Colonic mucosa (tissue), 4 donors: ENCODE measurements at places on chromosomes 1 and 21. TPM values are rescaled to one million over a fixed set of nuclear protein-coding genes. Genes with fewer than 3 reads are reported as not detected.

The SLC6A17 gene
- total RNA-seq: not detected

GRCh38 chr1:10671090-10671489, 125.4 kb downstream of the CASZ1 start:
- peaks cover 15% of the 10 kb centered on the region for H3K4me1 ChIP-seq
- H3K27me3 ChIP-seq: no peaks in the 10 kb centered on the region
- H3K27ac ChIP-seq: no peak overlapping the region
- no peak for DNase-seq
- no peak overlapping the region for H3K4me3 ChIP-seq
- no peaks in the 10 kb centered on the region for H3K36me3 ChIP-seq

- DNase-seq: no peak
- H3K4me3 ChIP-seq: no peak overlapping the region
- H3K27ac ChIP-seq: no peak overlapping the region
- H3K36me3 ChIP-seq: no peaks in the 10 kb centered on the region
- no peaks in the 10 kb centered on the region for H3K4me1 ChIP-seq
Observed at GRCh38 chr1:70978623-70979022, 69.0 kb downstream of the PTGER3 start.

The DVL1 gene
- total RNA-seq: 71.3 TPM

GRCh38 chr1:154951901-154952657, 3.8 kb downstream of the PBXIP1 start:
- DNase-seq: no peak
- peaks cover 7% of the 10 kb centered on the region for H3K4me1 ChIP-seq
- no peaks in the 10 kb centered on the region for H3K27me3 ChIP-seq

- H3K27me3 ChIP-seq: no peaks in the 10 kb centered on the region
- no peak for DNase-seq
- no peak overlapping the region for H3K27ac ChIP-seq
- H3K36me3 ChIP-seq: no peaks in the 10 kb centered on the region
Observed at GRCh38 chr1:3477241-3477995, 23.0 kb downstream of the ARHGEF16 start.

- H3K36me3 ChIP-seq: peaks cover 19% of the 10 kb centered on the region
- H3K27ac ChIP-seq: peak overlapping the region; percentile 47
- no peak for DNase-seq
- H3K4me1 ChIP-seq: peaks cover 8% of the 10 kb centered on the region
- H3K4me3 ChIP-seq: no peak overlapping the region
Observed at GRCh38 chr1:36349839-36350238, 26.4 kb upstream of the EVA1B start.

The VCAM1 gene
- total RNA-seq: 3.5 TPM

The HTR6 gene
- not detected for total RNA-seq

DNA sequence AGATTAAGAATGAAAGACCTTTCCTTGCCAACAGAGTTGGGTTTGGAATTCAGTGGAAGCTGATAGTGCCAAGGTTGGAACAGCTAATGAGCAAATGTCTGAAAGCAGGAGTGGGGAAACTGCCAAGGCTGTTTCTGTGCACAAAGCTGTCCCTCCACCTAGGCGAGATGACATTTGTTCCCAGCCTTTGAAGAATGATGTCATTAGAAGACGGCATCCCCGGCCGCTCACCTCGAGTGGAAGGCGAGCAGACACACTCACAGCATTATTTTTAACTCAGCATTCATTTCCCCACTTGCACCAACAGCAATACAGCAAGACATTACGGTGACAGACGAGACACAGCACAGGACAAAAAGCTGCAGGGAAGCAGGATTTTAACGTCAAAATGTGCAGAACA, 463.9 kb downstream of the PCP4 start:
- H3K27me3 ChIP-seq: no peaks in the 10 kb centered on the region
- H3K36me3 ChIP-seq: no peaks in the 10 kb centered on the region
- H3K4me3 ChIP-seq: no peak overlapping the region

DNA sequence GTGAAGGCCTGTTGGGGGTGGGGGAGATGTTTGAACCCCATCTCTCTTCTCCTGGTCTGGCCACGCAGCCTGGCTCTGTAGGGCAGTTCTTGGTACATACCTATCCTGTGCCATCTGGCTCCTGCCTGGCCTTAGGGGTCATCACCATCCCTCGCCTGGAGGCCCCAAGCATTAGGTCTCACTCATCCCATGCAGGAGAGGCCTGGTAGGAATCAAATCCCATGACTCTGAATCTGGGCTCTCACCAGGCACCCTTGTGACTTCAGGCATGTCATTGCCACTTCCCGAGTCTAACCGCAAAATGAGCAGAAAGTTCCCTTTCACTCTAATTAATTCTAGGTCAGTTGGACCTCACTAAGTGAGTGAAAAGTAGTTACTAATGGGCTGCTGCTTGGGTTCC, 37.2 kb downstream of the ETNK2 start:
- H3K4me1 ChIP-seq: no peaks in the 10 kb centered on the region
- H3K36me3 ChIP-seq: no peaks in the 10 kb centered on the region
- DNase-seq: no peak
- no peak overlapping the region for H3K4me3 ChIP-seq

The SMCP gene
- not detected for total RNA-seq

DNA sequence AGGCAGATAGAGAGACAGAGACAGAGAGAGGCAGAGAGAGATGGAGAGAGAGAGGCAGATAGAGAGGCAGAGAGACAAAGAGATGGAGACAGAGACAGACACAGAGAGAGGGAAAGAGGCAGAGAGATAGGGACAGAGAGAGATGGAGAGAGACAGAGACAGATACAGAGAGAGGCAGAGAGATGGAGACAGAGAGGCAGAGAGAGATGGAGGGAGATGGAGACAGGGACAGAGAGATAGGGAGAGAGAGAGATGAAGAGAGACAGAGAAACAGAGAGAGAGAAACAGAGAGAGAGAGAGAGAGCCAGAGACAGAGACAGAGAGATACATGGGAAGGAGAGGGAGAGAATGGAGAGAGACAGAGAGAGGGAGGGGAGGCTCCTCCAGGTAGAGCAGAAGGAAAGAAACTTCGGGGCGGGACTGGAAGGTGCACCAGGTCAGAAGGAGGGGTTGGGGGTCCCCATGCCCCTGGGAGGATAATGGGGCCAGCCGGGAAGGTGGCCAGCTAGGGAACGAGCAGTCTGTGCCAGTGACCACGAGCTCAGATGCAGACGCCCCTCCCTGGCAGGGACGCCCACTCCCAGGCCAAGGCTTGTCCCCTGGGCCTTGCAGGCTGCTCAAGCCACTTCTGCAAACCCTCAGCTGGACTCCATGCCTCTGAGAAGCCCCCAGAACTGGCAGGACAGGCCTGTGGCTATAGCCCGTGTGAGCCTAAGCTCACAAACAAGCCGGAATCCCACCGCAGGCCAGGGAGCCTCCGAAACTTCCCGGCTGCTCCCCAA, 3.3 kb downstream of the FNDC10 start:
- H3K4me3 ChIP-seq: no peak overlapping the region
- H3K27me3 ChIP-seq: peaks cover 31% of the 10 kb centered on the region
- H3K4me1 ChIP-seq: peaks cover 4% of the 10 kb centered on the region
- no peaks in the 10 kb centered on the region for H3K36me3 ChIP-seq

DNA sequence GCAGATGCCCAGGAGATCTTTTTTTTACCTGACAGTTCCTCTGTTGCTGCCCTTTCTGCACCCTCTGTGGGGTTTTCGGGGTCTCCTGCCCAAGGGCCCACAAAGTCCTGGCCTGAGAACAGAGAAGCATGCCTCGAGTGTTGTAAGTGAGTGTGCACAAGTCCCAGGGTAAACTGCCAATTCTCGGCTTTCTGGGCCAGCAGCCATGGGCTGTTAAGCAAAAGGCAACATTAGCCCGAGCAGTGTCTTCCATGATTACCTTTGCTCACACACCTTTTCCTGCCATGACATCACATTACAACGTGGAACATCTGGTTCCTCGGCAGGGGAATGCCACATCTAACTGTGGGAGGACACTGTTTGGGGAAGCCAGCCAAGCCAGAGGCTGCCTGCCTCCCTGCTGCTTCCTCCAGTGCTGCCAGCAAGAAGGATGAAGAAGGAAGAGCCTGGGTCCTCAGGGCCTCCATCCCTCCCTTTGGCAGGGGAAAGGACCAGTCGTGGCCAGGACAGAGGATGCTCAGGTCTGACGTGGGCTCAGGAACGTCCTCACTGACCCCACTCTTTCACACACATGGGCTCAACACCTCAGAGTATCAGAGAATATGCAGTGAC, 485.9 kb downstream of the OMA1 start:
- H3K27ac ChIP-seq: no peak overlapping the region
- no peaks in the 10 kb centered on the region for H3K4me1 ChIP-seq
- no peak overlapping the region for H3K4me3 ChIP-seq
- H3K36me3 ChIP-seq: no peaks in the 10 kb centered on the region
